ENCODE measurements at places on chromosomes 5 and 9. TPM values are rescaled to one million over a fixed set of nuclear protein-coding genes. Genes with fewer than 3 reads are reported as not detected.

Gene PCDHGC5
- total RNA-seq, result 0.71 TPM

Gene ARHGEF28
- total RNA-seq, result 0.28 TPM

Gene HSPA4
- 245 TPM for total RNA-seq

Gene PCDHB11
- 2.9 TPM for total RNA-seq

Gene MAML1
- 38.9 TPM for total RNA-seq

Gene CCDC171
- 8.3 TPM for total RNA-seq

DNA sequence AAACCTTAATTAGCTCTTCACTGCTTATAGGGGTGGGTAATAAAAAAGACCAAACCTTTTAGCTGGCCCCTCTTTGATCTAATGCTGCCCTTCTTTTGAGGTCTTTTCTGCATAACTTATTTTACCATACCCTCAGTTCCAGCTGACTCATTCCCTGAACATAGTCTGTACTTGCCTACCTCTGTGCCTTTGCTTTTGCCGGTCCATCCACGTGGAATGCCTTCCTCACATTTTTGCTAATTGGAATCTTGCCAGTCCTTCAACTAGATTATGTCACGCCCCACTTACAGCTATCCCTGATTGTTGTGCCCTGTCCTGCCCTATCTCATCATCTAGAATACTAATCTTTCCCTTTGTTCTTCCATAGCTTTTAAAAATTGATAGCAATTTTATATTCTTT, 44.2 kb downstream of the FAF2 start:
- no peak for DNase-seq
- H3K36me3 ChIP-seq, result peaks cover 86% of the 10 kb centered on the region
- H3K27ac ChIP-seq, result no peak overlapping the region
- no peaks in the 10 kb centered on the region for H3K27me3 ChIP-seq
- H3K4me1 ChIP-seq, result no peaks in the 10 kb centered on the region
- H3K4me3 ChIP-seq, result no peak overlapping the region

DNA sequence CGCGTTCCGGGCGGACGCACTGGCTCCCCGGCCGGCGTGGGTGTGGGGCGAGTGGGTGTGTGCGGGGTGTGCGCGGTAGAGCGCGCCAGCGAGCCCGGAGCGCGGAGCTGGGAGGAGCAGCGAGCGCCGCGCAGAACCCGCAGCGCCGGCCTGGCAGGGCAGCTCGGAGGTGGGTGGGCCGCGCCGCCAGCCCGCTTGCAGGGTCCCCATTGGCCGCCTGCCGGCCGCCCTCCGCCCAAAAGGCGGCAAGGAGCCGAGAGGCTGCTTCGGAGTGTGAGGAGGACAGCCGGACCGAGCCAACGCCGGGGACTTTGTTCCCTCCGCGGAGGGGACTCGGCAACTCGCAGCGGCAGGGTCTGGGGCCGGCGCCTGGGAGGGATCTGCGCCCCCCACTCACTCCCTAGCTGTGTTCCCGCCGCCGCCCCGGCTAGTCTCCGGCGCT, at the start of gene DAPK1:
TSS of gene DAPK1 (plus strand) at position 264 of the 442 bp plus-strand sequence. CDS start 1,211 bp downstream, outside the sequence.
- peak within 1 kb of the TSS; percentile 90 for H3K4me3 ChIP-seq
- H3K27me3 ChIP-seq, result no peaks in the 10 kb centered on the region
- H3K27ac ChIP-seq, result peak within 1 kb of the TSS; percentile 92
- peaks cover 16% of the 10 kb centered on the region for H3K36me3 ChIP-seq

DNA sequence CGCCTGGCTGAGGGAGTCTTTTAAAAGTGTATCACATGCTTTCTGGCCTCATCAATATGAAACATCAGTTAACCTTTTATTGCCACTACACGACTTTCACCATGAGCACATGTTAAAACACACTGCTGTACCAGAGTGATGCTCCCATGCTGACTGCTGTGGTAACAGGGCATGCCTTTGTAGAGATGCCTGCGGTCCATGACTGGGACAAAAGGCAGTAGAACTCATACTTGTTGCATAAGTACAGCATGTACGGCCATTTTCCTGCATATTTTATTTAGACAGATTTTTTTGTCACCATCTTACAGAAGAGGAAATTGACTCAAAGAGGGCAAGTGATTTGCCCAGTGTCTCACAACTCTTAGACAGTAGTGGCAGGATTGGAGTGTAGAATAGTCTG, 105.7 kb upstream of the ADAMTSL1 start:
- no peaks in the 10 kb centered on the region for H3K27me3 ChIP-seq
- H3K36me3 ChIP-seq, result no peaks in the 10 kb centered on the region
- no peaks in the 10 kb centered on the region for H3K4me1 ChIP-seq
- no peak overlapping the region for H3K4me3 ChIP-seq
- H3K27ac ChIP-seq, result no peak overlapping the region
- no peak for DNase-seq

- DNase-seq, result no peak
- H3K36me3 ChIP-seq, result no peaks in the 10 kb centered on the region
- H3K27ac ChIP-seq, result no peak overlapping the region
- H3K4me3 ChIP-seq, result no peak overlapping the region
- no peaks in the 10 kb centered on the region for H3K27me3 ChIP-seq
Observed at GRCh38 chr9:84823421-84824271, 154.1 kb downstream of the NTRK2 start.

Measured in endodermal cell (in vitro differentiated cells).